ENCODE measurements at places on chromosomes 3 and 15.
A peak's percentile ranks its signal among the peaks of the same experiment; 100 is the strongest.

DNA sequence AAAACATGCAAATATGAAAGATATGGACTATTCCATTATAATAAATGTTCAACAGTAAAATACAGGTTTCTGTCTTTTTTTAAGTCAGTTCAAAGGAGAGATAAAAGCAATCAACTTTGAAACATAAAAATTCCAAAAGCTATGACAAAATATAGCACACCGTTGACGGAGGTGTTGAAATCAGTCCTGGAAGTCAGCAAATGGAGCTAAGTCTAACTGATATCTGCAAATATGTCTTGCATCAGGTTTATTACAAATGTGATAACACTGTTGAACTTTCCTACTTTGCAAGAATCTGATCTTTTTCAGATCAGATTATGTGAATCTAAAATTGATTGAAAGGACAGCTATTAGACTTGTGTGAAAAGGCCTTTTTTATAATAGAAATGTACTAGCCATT is 300.7 kb downstream of the SHOX2 start:
- DNase-seq: no peak

GRCh38 chr15:34223904-34224596 is 766 bp upstream of the EMC4 start:
- no peak for DNase-seq

DNA sequence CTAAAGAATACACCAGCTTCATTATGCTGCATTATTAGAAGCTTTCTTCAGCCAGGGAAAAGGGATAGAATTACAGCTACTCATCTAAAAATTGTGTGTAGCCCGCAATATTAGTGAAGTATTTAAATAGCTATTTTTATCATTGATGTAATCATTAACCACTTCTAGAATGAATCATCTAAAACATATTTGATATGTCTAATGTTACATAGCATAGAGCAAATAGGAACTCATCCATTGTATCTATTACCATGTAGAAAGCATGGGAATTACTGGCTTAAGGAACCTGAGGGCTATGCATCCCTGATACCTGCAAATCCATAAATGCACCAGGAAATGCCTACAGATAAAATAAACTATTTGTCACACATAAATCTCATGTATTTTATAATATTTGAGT is 54.5 kb upstream of the VGLL3 start:
- no peak for DNase-seq

GRCh38 chr3:42745776-42746454 is 27.1 kb downstream of the CCDC13 start:
- no peak for DNase-seq

- DNase-seq: no peak
Observed at GRCh38 chr3:86949850-86950249, 41.1 kb downstream of the VGLL3 start.

- no peak for DNase-seq
Observed at GRCh38 chr3:177673112-177673914, 476.0 kb upstream of the TBL1XR1 start.

DNA sequence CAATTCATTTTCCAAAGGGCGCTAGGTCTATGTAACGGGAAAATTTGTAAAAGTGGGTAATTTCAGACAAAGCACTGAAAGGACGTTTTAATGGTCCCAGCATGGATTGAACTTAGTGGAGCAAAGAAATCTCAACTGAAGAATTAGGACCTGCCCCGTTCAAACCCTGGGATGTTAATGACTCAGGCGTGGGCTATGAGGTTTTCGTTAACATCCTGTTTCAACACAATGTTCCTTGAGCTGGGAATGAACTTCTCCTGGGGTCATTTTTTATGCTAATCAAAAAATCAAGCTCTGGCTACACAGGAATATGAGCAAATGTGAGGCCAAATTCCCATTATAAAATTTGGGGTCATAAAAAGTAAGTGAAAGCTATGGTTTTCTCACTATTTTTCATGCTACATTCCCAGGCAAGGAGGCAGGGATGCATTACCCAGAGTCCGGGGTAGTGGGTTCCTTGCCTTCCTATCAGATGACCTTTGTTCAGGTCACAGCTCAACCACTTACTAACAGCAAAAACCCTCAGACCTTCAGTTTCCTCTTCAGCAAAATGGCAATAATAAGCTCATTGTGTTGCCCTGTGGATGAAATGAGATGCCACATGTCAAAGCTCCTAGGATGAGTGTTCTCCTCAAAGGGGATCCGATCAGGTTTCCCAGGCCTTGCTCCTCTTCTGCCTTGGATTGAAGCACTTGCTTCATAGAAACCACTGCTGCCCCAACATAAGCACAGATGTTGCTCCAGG is 271.4 kb downstream of the ARRDC4 start:
- DNase-seq: no peak

DNA sequence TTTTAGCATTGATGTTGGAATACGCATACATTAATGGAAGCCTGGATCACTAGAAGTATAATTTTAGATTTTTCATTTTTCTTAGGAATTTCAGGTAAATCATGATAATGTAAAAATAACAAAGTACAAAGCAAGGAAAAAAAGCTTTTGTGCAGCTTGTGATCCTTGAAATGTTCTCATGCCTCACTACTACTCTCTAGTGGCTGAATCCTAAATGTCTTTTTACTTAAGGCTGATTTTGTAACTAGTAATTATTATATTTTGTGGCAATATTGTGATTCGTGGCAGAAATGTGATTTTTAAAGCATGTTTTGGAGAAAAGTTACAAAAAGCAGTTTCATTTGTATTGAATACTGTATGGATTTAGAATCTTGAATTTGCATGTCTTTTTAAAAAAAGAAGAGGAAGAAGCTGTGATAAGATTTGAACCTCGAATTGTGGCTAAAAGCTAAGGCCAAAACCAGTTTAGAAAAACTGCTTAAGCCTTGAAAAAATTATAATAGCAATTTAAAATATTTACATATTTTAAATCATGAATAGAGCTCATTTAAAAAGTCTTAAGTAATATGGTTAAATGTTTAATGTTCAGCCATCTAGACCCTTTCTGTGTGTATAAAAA is 39.0 kb downstream of the U2SURP start:
- DNase-seq: peak; percentile 36
